ENCODE measurements at places on chromosomes 11 and 22.

- no peak for DNase-seq
These were observed 129.2 kb upstream of the MTMR2 start for GRCh38 chr11:96052921-96053651.

- DNase-seq: no peak
These were observed 1.7 kb downstream of the YAP1 start for GRCh38 chr11:102111787-102112508.

DNA sequence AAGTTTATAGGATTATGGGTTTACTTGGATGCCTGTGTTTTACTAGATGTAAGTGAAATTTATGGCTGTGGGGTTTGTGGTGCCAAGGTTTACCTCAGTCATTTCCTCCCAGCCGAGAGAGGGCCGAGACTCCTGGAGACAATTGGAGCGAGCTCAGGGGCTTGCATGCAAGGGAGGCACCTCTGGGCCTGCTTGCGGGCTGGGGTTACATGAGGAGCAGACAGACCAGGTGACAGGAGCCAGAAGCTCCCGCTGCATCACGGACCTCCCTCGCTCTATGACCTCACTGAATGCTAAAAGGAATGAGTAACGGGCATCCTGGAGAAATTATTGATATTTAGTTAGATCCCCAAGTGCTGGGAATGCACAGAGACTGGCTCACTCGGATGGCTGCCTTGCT, 275.2 kb upstream of the KIRREL3 start:
- DNase-seq: peak; percentile 43

DNA sequence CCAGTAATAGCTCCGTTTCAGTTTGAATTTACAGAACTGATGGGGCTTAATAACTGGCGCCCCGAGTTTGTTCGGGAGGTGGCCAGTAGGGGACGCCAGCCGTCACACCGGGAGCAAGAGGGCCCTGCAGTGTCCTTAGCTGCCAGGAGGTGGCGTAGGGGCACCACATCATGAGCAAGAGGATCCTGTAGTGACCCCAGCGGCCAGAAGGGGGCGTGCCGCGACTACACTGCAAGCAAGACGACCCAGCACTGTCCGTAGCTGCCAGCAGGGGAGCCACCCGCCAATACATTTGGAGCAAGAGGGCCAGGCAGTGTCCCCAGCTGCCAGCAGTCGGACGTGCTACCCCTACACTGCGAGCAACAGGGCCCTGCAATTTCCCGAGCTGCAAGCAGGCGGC, 663.7 kb upstream of the B3GAT1 start:
- DNase-seq: no peak

DNA sequence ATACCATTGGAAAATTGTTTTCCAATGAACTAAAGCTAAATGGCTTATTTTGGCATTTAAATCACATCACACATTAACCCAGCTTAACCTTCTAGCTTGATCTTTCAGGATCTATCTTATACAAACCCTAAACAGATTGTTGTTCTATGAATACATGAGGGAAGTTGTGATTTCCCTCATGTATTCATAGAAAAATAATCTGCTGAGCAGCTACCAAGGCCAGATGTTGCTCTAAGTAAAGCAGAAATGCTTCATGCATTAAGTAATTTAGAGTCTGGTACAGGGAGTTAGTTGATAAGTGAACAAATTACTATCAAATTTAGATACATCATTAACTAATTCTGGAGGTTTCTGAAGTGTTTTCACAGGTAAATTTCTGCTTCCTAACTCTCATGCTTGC, 204.6 kb upstream of the ANO3 start:
- DNase-seq: no peak

GRCh38 chr22:24087071-24087795, 76.1 kb downstream of the CABIN1 start:
- DNase-seq: no peak

DNA sequence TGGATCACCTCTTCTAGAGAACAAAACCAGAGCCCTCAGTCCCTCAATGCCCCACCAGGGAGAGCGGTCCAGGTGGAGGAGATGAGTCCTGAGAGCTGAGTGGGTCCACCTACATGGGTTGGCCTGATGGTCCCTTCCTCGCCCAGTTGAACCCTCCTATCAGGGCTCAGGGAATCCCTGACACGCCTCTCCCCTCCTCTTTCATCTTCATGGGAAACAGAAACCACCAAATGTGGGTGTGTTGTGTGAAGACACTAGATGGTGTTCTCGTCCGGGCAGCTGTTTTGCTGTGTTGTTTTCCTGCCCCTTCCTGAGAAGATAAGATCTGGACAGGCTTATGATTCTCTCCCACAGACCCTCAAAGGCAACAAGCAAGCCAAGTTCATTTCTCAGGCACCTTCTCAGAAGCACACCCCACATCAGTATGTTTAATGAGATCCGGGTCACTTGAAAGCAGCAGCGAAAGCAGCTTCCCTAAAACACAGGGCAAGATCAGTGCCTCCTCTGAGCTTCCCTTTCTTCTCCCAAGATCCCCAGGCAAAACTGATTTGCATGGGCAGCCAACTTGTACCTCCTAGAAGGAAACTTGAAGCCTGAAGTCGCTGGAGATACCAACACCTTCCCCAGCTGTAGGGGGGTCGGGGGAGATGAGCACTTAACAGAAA, 35.3 kb upstream of the POU2AF1 start:
- no peak for DNase-seq

DNA sequence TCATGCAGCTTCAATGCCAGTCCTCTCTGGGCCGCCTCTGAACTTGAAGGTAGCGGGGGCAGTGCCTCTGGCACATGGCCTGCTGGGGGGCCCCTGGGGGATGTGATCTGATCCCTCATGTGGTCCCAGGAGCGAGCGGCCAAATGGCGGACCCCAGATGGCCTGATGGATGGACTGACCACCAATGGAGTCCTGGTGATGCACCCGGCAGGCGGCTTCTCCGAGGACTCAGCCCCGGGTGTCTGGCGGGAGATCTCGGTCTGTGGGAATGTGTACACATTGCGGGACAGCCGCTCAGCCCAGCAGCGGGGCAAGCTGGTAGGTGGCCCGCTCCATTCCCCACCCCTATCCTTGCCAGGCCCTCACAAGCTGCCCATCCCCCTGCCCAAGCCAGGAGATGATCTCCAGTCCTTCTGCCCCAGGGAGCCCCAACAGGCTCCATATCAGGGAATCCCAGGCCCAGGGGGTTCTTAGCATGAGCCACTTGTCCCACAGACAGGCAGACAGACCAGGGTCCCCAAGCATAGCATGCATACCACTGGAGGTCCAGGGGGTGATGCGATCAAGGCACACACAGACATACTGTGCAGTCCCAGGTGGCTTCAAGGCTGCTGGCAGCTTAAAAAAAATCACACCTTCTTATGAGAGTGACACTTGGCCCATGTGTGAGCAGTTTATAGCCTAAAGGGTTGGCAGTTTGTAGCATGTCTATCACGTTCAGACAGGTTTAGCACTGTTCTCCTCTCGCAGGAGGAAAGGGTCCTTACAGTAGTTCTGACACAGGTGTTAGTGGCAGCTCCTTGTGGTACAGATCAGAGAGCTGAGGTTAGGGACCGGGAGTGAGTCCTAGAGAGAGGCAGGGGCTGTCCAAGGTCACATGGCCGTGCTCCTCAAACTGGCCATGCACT, 6.4 kb upstream of the DPP3 start:
- no peak for DNase-seq

DNA sequence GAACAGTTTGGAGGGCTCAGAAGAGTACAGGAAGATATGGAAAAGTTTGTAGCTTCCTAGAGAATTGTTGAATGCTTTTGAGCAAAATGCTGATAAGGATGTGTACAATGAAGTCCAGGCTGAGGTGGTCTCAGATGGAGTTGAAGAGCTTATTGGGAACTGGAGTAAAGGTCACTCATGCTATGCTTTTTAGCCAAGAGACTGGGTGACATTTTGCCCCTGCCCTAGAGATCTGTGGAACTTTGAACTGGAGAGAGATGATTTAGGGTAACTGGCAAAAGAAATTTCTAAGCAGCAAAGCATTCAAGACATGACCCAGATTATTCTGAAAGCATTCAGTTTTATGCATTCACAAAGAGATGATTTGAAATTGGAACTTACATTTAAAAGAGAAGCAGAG, 27.9 kb upstream of the CABP2 start:
- no peak for DNase-seq

DNA sequence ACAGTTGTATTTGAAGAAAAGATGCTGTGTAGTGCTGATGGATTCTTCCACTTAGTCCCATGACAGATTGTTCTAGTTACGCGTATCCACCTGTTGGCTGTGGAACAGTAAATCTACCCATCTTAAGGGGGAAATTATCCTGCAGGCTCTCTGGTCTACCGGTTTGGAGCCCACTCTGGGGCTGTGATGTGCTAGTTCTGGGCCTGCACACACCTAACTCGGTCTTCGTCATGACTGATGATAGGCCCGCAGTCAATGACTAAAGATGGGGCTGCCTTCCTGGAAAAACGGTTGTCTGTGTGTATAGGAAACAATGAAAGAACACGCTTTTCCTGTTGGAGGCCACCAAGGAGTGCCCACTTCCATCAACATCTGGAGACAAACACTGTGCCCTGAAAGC, 6.2 kb upstream of the RBM4B start:
- no peak for DNase-seq

DNA sequence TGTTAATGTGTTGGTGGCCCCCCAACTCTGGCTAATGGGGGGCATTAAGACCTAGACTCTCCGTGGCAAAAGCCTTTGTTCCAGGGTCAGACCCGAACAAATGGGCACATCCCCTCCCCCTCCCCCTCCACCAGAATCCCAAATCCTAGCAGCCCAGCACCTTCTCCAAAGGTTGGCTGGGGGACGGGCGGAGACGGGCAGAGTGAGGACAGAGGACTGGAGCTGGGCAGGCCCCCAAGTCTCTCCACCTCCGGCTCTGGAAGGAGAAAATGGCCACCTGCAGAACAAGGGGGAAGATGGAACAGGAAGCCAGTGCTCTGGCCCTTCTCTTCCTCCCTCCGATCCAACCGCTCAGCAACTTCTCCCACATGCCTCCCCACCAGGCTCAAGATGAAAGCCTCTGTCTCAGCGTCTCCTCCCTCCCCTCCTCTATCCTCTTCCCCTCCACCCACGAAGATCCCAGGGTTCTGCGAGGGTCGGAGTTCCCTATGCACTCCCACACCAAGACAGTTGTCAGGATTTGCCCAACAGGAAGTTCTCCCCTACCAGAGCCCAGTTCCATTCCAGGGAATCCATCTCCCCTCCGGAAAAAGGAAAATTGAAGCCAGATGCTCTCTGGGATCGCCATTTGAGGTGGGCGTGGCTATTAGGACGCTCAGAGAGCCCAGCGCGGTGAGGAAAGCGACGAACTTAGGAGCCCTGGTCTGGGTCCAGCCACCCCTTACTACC, 20.1 kb downstream of the ADA2 start:
- DNase-seq: no peak

DNA sequence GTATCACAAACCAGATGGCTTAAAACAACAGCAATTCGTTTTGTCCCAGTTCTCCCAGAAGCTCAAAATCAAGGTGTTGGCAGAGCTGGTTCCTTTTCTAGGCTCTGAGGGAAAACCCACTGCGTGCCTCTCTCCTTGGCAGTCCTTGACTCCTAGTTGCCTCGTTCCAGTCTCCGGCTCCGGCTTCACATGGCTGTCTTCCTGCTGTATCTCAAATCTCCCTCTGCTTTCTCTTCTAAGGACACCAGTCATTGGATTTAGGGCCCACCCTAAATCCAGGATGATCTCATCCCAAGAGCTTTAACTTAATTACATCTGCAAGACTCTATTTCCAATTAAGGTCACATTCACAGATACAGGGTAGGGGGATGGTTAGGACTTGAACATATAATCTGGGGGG, 9.2 kb upstream of the NAA40 start:
- DNase-seq: no peak

- DNase-seq: no peak
These were observed 470.1 kb upstream of the B3GAT1 start for GRCh38 chr11:134882141-134882540.

- no peak for DNase-seq
These were observed 15.6 kb downstream of the DDX17 start for GRCh38 chr22:38490475-38490874.

GRCh38 chr11:28384418-28384817, 276.2 kb downstream of the METTL15 start:
- DNase-seq: no peak

GRCh38 chr11:65927904-65928397, 8.7 kb downstream of the DRAP1 start:
- DNase-seq: peak; percentile 87

DNA sequence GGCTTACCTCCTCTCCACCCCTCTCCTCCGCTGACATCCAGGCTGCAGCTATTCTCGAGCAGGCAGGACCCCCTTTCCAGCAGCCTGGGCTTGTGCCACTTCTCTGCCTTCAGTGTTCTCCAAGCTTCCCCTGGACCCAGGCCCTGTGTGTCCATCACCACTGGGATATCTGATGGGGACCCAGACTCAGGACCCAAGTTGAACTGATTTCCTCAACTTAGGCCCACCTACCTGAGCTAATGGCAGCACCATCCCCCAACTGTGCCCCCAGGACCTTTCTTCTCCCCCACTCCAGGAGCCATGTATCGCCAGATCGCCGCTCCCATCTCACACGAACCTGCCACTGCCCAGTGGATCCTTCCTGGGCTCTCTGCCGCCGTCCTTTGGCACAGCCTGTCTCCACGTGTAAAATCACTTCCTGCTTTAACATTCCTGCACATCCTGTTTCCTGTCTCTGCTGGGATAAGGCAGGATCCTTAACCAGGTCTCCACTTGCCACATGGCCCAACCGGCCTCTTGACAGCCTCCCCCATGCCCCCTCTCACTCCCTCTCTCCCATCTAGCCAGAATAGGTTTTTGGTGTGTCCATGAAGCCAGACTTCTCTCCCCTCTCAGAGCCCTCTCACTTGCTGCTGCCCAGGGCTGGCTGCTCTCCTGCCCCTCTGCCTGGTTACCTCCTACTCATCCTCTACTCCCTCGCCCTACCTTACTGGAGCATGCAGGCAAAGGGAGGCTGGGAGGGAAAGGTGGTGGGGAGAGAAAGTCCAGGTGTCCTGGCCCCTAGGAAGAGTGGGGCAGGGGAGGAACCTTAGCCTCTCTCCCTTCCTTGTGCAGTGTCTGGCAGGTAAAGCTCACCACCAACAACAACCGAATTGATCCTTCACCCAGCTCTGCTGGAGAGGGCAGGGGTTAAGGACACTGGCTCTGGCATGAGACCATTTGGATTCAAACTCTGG, 9.4 kb downstream of the SPATA19 start:
- DNase-seq: no peak
